ENCODE measurements at places on chromosomes 3 and 15.
A peak's percentile ranks its signal among the peaks of the same experiment; 100 is the strongest.

DNA sequence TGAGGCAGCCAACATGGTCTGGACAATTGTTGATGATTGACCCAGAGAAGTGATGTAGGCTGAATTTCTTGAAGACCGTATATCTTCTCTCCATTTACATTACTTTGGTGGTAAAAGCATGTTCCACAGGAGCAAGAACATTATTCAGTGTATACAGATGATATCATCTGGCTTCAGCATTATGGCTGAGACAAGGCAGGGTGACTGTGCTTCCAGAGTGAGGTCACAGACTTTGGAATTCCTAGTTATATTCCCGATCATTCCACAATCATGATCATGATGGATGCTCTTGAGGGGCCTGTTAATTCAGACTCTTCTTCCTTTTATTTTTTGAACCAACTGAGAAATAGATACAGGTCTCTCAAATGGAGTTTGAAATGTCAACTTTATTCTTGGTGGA lies 19.0 kb downstream of the PLS1 start:
- DNase-seq = no peak

GRCh38 chr3:71104121-71104541 lies 479.4 kb downstream of the FOXP1 start:
- no peak for DNase-seq

DNA sequence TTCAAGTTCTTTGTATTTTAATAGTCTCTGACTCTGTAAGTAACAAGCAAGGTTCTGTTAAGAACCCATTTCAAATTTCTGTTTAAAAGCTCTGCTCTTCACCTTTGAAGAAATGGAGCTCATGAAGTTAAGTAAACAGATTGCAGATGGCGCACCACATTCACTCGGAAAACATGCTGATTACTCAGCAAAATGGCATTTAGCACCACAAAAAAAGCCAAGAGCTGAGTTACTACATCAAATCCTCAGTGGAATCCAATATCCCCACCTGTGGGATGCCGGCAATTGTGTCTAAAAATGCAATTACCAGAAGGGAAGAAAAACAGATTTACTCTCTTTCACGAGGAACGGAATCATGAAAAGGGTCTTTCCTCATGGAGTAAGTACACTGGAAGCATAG lies 758.0 kb downstream of the NTRK3 start:
- no peak for DNase-seq

DNA sequence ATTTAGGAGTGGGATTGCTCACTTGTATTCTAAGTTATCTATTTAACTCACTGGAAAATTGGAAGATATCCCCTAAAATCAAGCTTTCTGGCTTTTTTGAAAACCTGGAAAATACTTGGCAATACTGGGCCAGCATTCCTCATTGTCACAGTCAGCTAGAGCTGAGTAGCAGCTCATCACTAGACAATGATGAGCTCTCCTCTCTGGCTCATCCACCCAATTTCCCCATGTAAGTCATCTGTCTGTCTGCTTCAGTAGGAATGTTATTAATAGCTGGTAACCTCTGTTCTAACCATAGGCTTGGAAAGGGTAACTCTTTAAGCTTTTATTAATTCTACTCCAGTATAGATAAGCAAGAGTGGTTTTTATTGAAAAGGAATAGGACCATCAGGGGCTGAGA lies 39.7 kb upstream of the PIK3R4 start:
- no peak for DNase-seq

DNA sequence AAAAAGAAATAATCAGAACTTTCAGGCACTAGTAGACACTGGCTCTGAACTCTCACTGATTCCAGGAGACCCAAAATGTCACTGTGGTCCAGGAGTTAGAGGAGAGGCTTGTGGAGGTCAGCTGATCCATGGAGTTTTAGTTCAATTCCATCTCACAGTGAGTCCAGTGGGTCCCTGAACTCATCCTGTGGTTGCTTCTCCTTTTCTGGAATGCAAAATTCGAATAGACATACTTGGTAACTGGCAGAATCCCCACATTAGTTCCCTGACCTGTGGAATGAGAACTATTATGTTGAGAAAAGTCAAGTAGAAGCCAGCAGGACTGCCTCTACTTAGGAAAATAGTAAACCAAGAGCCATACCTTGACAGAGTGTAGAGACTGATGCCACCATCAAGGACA lies 87.3 kb upstream of the OXTR start:
- DNase-seq = no peak

GRCh38 chr3:79032686-79033318 lies 735.0 kb downstream of the ROBO1 start:
- DNase-seq = peak; percentile 35
